BJ (cell line): ENCODE measurements at places on chromosomes 5 and 9.

DNA sequence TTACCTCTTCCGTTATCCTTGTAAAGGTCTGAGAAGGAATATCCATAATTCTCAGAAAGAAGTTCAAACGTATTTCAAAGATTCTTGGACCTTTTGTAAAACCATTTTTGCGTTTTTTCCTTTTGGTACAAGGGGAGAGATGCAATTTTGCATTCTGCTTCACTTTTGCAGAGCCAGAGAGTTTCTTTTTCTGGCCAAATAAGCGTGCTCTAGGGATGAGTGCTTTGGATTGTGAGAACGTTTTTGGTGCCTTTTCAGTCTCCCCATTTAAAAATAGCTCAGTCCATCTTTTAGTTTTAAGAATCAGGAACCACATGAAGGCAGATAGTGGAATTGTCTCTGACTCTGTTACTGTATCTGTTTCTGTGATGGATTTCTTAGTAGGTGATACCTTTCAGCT is 1.5 kb downstream of the ARHGAP26 start:
- no peak for DNase-seq

- no peak for DNase-seq
These were observed 15.3 kb downstream of the ASS1 start for GRCh38 chr9:130459941-130460669.

GRCh38 chr9:115799734-115800133 is 353.9 kb upstream of the PAPPA start:
- DNase-seq = no peak

DNA sequence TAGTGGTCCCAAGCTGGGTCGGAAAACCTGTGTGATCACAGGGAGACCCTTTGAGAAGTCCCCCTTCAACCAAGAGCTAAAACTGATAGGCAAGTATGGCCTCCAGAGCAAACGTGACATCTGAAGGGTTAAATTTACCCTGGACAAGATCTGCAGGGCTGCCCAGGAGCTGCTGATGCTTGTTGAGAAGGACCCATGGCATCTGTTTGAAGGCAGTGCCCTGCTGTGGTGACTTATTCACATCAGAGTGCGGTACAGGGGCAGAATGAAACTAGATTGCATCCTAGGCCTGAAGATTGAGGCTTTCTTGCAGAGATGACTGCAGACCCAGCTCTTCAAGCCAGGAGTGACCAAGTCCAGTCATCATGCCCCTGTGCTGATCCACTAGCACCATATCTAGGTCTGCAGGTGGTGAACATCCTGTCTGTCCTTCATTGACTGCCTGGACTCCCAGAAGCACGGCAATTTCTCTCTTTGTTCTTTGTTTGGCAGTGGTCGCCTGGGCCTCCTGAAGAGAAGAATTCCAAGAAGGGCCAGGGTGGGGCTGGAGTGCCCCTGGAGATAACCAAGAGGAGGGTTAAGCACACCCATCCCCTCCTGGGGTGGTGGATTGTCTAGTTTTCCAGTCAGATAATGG is 25.7 kb upstream of the CHD1 start:
- DNase-seq = no peak

DNA sequence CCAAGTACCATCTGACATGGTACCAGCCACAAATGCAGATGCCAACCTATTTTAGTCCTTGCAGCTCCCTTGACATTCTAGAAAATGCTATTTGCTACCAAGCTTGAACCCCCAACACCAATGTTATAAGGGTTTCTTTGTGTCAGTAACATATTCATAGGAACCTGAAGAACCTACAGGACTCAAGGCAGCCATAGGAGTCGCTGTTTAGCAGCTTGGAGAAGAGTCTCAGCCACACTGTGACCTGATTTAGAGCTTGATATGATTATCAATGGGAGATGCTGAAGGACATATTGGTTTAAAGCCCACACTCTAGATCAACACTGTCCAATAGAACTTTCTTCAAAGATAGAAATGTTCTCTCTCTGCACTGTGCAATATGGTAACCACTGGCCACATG is 6.4 kb upstream of the ZFR start:
- DNase-seq = no peak

DNA sequence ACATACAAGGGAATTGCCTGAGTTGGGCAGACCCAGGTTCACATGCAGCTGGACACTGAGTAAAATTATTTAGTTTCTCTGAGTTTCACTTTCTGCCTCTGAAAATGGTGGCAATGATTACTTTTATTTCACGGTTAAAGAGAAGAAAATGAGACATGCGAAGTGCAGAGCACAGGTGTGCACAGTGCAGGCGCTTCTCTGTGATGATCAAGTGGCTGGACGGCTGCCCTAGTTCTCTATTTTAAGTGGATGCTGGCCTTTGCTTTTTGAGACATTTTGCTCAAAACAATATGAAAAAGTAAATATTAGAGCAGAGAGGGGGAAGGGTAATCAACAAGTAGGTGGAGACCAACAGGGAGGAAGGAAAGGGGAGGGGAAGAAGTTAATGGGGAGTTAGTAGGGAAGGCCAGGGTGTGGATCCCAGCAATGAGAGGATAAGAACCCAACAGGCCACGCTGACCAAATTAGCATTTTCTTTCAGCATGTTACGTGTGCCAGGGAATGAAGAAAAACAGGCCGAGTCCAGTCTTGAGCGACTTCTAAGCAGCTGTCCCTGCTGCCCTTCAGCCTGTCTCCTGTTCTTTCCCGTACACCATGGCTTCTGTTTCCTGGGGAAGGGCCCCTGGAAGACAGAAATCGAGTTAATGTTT is 16.1 kb downstream of the SNX18 start:
- DNase-seq = no peak

GRCh38 chr5:33212900-33213299 is 227.9 kb upstream of the TARS1 start:
- DNase-seq = no peak
